ENCODE measurements at places on chromosomes 16 and 17.

GRCh38 chr17:66990047-66990446 lies 25.5 kb downstream of the CACNG4 start:
- H3K4me3 ChIP-seq = no peak overlapping the region
- H3K36me3 ChIP-seq = no peaks in the 10 kb centered on the region
- H3K27me3 ChIP-seq = no peaks in the 10 kb centered on the region
- no peak for DNase-seq

GRCh38 chr17:35795007-35795870 lies at the start of gene MMP28:
MMP28 (minus strand) TSS chr17:35795641; CDS start chr17:35795377, 264 bp downstream.
- H3K27ac ChIP-seq = no peak within 1 kb of the TSS
- peaks cover 55% of the 10 kb centered on the region for H3K27me3 ChIP-seq
- peaks cover 2% of the 10 kb centered on the region for H3K4me1 ChIP-seq
- peak within 1 kb of the TSS; percentile 33 for H3K4me3 ChIP-seq

DNA sequence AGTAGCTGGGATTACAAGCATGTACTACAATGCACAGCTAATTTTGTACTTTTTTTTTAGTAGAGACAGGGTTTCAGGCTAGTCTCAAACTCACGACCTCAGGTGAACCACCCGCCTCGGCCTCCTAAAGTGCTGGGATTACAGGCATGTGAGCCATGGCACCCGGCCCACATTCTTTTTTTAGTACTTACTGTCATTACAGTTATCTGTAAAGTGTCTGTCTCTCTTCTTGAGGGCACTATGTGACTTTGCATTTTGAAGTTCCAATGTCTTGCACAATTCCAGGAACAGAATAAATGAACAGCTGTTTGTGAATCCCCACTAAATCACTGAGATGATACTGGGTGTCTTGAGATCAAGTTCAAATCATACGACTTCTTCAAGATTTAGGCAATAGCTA lies 1540.3 kb downstream of the CDH11 start:
- DNase-seq = no peak
- H3K36me3 ChIP-seq = no peaks in the 10 kb centered on the region
- H3K4me1 ChIP-seq = no peaks in the 10 kb centered on the region
- H3K4me3 ChIP-seq = no peak overlapping the region

GRCh38 chr16:29883987-29884386 lies 15.4 kb downstream of the SEZ6L2 start:
- no peak for DNase-seq
- H3K27ac ChIP-seq = no peak overlapping the region
- H3K27me3 ChIP-seq = no peaks in the 10 kb centered on the region
- H3K4me3 ChIP-seq = no peak overlapping the region

- peak; percentile 17 for DNase-seq
- H3K4me1 ChIP-seq = peaks cover 7% of the 10 kb centered on the region
Observed at GRCh38 chr16:25692351-25692741, 587 bp downstream of the HS3ST4 start.

GRCh38 chr16:26727848-26728247 lies 338.9 kb upstream of the C16orf82 start:
- peaks cover 4% of the 10 kb centered on the region for H3K4me1 ChIP-seq
- H3K4me3 ChIP-seq = no peak overlapping the region
- no peaks in the 10 kb centered on the region for H3K27me3 ChIP-seq
- H3K36me3 ChIP-seq = no peaks in the 10 kb centered on the region

DNA sequence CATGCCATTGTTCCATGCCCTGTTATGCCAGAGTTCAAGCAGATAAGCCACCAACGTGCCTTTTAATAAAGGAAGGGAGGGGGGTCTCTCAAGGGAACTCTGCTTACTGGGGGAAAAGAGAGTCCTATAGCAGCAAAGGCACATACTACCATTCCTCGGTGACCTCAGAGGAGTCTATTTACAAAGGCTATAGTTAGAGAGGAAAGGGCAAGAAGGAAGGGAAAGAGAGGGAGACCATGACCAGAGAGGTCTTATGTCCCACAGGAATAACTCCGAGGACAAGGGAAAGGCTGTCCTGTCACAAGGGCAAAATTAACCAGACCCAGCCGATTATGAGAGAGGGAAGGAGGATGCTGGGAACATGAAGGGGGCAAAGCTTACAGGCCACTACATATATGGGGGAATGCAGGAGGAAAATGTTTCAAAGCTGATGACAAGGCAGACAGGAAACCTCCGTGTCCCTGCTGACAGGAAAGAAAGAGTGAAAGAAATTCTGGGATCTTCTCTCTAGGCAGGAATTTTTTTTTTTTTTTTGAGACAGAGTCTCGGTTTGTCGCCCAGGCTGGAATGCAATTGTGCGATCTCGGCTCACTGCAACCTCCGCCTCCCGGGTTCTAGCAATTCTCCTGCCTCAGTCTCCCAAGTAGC lies 51.5 kb downstream of the HIC1 start:
- no peak overlapping the region for H3K4me3 ChIP-seq
- H3K27me3 ChIP-seq = no peaks in the 10 kb centered on the region
- DNase-seq = no peak
- no peaks in the 10 kb centered on the region for H3K36me3 ChIP-seq
- H3K4me1 ChIP-seq = peaks cover 9% of the 10 kb centered on the region

DNA sequence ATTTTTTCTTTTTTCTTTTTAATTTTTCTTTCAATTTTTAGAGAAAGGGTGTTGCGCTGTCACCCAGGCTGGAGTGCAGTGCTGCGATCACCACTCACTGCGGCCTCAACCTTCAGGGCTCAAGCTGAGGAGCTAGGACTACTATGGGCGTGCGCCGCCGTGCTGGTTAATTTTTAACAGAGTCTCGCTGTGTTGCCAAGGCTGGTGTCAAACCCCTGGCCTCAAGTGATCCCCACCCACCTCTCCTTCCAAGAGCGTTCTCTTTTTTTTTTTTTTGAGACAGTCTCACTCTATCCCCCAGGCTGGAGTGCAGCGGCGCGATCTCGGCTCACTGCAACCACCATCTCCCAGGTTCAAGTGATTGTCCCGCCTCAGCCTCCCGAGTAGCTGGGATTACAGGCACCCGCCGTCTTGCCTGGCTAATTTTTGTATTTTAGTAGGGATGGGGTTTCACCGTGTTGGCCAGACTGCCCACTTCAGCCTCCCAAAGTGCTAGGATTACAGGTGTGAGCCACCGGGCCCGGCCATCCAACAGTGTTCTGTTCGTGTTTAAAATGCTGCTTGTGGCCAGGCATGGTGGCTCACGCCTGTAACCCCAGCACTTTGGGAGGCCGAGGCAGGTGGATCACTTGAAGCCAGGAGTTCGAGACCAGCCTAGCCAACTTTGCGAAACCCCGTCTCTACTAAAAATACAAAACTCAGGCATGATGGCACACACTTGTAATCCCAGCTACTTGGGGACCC lies 14.5 kb upstream of the RPL13 start:
- H3K4me1 ChIP-seq = no peaks in the 10 kb centered on the region
- no peak for DNase-seq
- H3K27ac ChIP-seq = no peak overlapping the region
- no peak overlapping the region for H3K4me3 ChIP-seq
- no peaks in the 10 kb centered on the region for H3K27me3 ChIP-seq
- H3K36me3 ChIP-seq = peaks cover 47% of the 10 kb centered on the region

DNA sequence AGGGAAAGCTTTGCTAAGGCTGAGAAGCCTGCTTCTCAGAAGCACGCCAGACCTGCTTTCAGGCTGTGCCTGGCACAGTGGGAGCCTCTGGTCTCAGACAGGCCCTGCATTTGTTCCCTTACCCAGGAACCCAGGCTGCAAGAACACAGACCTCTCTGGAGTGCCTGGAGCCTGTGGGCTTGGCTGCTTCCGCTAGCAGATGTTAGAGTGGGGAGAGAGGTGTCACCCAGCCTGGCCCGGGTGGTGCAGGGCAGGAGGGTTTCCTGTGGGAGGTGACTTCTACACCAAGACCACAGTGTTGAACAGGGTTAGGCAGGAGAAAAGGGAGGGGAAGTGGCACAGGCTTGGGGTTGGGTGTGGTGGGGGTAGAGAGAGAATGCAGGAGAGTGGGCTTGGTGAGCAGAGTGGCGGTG lies 35.8 kb upstream of the ADGRG1 start:
- no peaks in the 10 kb centered on the region for H3K4me1 ChIP-seq
- no peak for DNase-seq
- no peak overlapping the region for H3K27ac ChIP-seq
- H3K36me3 ChIP-seq = no peaks in the 10 kb centered on the region

DNA sequence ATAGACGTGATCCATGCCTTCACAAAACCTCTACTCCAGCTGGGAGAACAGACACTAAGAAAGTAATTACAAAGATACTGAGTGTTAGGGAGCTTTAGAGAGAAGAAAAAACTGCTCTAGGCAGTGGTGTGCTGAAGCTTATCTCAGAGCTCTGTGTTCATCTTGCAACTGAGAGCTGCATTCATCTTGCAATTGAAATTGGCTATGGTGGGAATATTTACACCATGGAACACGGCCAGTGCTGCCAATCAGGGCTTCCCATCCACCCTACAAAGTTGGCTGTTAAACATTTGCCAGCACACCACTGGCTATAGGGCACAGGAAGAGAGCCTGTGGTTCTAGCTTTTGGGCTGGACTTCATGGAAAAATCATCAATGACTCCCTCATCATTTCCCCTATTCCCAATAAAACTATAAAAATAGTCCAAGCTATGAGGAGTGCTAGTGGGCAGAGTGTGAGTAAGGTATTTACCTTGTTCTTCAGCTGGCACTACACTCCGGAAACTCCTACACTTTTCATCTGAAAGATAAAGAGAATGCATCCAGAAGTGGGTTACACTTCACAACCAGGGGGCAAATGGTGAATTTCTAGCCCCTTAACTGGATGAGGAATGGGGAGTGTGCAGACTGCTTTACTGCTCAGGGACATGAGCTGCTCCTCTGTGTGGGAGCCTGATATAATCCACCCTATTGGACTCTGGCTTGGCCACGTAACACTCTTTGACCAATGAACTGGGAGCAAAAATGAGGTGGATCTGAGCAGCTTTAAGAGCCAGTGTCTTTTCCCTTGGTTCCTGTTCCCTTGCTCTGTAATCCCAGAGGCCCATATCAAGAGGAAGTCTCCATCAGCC lies 11.6 kb downstream of the GSG1L2 start:
- no peak for DNase-seq
- H3K36me3 ChIP-seq = no peaks in the 10 kb centered on the region
- H3K4me1 ChIP-seq = no peaks in the 10 kb centered on the region

- H3K27me3 ChIP-seq = peaks cover 29% of the 10 kb centered on the region
- H3K4me1 ChIP-seq = peaks cover 4% of the 10 kb centered on the region
- H3K4me3 ChIP-seq = no peak overlapping the region
- no peak overlapping the region for H3K27ac ChIP-seq
Observed at GRCh38 chr17:77036136-77036840, 104.5 kb upstream of the SEC14L1 start.

- H3K27me3 ChIP-seq = no peaks in the 10 kb centered on the region
- H3K36me3 ChIP-seq = no peaks in the 10 kb centered on the region
- H3K27ac ChIP-seq = peak overlapping the region; percentile 7
- H3K4me3 ChIP-seq = no peak overlapping the region
- H3K4me1 ChIP-seq = peaks cover 29% of the 10 kb centered on the region
Observed at GRCh38 chr17:77540975-77541374, 400.2 kb downstream of the SEC14L1 start.

GRCh38 chr17:47802341-47803022 lies 19.1 kb downstream of the OSBPL7 start:
- no peak overlapping the region for H3K27ac ChIP-seq
- H3K4me1 ChIP-seq = no peaks in the 10 kb centered on the region
- H3K36me3 ChIP-seq = no peaks in the 10 kb centered on the region
- no peak for DNase-seq
- H3K4me3 ChIP-seq = no peak overlapping the region

DNA sequence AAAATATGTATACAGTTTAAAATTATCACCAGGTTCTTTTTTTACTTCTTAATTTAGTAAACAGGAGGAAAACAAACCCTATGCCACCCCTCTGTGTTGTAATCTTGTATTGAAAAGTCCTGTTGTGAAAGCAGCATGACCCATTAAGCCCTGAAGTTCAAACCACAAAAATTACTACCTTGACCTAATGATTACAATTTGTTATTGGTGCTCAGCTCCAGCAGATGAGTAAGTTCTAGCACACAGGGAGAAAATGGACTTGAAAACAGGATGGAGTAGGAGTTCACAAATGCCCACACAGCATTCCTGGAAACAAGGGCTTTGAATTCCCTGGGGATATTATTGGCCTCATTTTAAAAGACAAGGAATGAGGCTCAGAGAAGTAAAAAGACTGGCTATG lies 505.8 kb upstream of the ERCC4 start:
- no peaks in the 10 kb centered on the region for H3K36me3 ChIP-seq
- no peak overlapping the region for H3K4me3 ChIP-seq
- no peaks in the 10 kb centered on the region for H3K27me3 ChIP-seq
- no peak for DNase-seq

DNA sequence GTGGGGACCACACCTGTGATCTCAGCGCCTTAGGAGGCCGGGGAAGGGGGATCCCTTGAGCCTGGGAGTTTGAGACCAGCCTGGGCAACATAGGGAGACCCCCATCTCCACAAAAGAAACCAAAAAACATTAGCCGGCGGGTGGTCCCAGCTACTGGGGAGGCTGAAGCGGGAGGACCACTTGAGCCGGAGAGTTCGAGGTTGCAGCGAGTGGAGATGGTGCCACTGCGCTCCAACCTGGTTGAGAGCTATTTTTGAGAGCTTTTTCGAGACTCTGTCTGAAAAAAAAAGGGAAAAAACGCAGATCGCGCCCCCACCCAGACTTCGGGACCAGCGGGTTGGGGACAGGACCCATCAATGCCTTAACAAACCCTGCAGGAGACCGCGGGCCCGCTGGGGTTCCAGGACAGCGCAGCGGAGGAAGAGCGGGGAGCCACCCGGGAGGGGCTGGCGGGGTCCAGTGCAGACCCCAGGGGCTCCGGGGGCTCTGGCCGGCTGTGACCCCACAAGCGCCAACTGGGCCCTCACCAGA lies 762 bp upstream of the BAIAP3 start:
- peaks cover 56% of the 10 kb centered on the region for H3K4me1 ChIP-seq
- H3K4me3 ChIP-seq = no peak overlapping the region
- no peak overlapping the region for H3K27ac ChIP-seq
- no peak for DNase-seq
- H3K36me3 ChIP-seq = no peaks in the 10 kb centered on the region

GRCh38 chr16:2019518-2019920 lies at the start of gene NPW:
NPW (plus strand) TSS chr16:2019785.
- H3K27ac ChIP-seq = no peak within 1 kb of the TSS
- peaks cover 37% of the 10 kb centered on the region for H3K27me3 ChIP-seq
- peaks cover 11% of the 10 kb centered on the region for H3K4me1 ChIP-seq
- peak within 1 kb of the TSS; percentile 60 for H3K4me3 ChIP-seq
- DNase-seq = no peak

- no peaks in the 10 kb centered on the region for H3K27me3 ChIP-seq
- H3K36me3 ChIP-seq = no peaks in the 10 kb centered on the region
- H3K4me3 ChIP-seq = no peak overlapping the region
Observed at GRCh38 chr16:15942931-15943690, 6.3 kb upstream of the ABCC1 start.

DNA sequence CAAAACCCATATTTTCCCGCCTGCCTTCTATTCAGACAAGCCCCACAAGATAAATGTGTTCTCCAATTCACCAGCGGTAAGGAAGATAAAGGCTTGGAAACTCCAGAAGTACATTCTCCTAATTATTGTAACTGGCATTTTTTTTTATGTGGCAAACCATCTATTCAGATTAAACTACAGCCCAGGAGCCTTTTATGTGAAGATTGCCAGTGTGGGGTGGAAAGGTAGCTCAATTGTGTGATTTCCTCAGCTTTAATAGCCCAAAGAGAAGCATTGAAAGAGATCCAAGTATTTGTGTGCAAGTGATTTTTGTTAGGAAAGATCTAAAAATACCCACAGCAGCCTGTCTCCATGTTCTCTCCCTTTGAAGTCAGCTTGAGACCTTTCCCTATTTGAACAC lies 451.4 kb upstream of the CCL2 start:
- no peak for DNase-seq
- no peaks in the 10 kb centered on the region for H3K36me3 ChIP-seq

GRCh38 chr16:29117631-29118030 lies 132.8 kb downstream of the LAT start:
- DNase-seq = no peak
- no peak overlapping the region for H3K4me3 ChIP-seq
- H3K36me3 ChIP-seq = no peaks in the 10 kb centered on the region
- no peak overlapping the region for H3K27ac ChIP-seq
- H3K4me1 ChIP-seq = peaks cover 4% of the 10 kb centered on the region

Data from neuronal stem cell (in vitro differentiated cells).